ENCODE measurements at places on chromosomes 1 and 21.

- peaks cover 37% of the 10 kb centered on the region for H3K4me1 ChIP-seq
- no peak overlapping the region for H3K27ac ChIP-seq
- H3K36me3 ChIP-seq = no peaks in the 10 kb centered on the region
- no peak overlapping the region for H3K4me3 ChIP-seq
Measured at GRCh38 chr1:97901017-97901658, 19.7 kb downstream of the DPYD start.

DNA sequence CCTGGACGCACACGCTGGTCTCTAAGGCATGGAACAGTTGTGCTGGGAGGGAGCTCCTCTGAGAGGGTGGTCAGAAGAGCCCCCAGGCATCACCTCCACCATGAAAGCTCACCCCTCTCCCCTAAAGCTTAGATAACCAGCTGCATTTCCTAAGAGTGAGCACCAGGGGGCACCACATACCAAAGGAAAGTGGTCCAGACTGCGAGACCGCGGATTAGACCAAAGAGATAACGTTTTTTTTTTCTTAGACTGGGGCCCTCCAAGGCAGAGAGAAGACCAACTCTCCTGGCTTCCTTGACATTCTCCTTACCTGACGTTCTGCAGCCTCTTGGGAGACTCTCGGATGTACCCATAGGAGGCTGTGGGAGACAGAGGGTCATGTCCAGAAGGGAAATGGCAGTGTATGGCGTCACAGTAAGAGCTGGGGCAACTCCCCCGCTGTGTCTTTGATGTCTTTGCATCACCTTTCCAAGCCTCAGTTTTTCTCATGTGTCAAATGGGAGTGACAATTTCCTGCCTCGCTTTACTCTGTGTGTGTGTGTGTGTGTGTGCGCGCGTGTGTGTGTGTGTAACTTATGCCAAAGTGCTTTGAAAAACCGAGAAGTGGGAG is 12.3 kb upstream of the IFNLR1 start:
- no peak overlapping the region for H3K4me3 ChIP-seq
- no peaks in the 10 kb centered on the region for H3K27me3 ChIP-seq
- H3K4me1 ChIP-seq = no peaks in the 10 kb centered on the region
- peak; percentile 60 for DNase-seq
- no peaks in the 10 kb centered on the region for H3K36me3 ChIP-seq

DNA sequence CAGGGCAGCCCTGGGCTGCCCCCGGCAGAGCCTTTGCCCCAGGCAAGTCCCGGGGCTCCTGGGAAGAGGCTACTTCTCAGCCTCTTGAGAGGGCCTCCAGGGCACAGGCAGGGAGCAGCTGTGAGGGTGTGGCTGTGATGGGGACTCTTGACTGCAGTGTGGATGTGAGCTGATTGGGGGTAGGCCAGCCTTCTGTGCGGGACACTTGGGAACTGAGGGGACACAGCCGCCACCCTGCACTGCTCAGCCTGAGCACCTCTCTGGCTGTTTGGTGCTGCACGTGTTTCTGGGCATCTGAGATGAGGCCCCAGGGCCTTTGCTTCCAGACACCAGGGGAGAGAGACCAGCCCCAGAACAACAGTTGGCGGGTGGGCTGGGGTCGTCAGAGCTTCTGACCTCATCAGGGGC is 62.1 kb downstream of the SKI start:
- H3K36me3 ChIP-seq = no peaks in the 10 kb centered on the region
- peaks cover 78% of the 10 kb centered on the region for H3K4me1 ChIP-seq
- DNase-seq = no peak
- H3K4me3 ChIP-seq = no peak overlapping the region

- H3K27ac ChIP-seq = no peak overlapping the region
- no peak overlapping the region for H3K4me3 ChIP-seq
- H3K27me3 ChIP-seq = no peaks in the 10 kb centered on the region
- DNase-seq = no peak
- H3K36me3 ChIP-seq = no peaks in the 10 kb centered on the region
Measured at GRCh38 chr1:81757398-81758020, 43.2 kb upstream of the ADGRL2 start.

DNA sequence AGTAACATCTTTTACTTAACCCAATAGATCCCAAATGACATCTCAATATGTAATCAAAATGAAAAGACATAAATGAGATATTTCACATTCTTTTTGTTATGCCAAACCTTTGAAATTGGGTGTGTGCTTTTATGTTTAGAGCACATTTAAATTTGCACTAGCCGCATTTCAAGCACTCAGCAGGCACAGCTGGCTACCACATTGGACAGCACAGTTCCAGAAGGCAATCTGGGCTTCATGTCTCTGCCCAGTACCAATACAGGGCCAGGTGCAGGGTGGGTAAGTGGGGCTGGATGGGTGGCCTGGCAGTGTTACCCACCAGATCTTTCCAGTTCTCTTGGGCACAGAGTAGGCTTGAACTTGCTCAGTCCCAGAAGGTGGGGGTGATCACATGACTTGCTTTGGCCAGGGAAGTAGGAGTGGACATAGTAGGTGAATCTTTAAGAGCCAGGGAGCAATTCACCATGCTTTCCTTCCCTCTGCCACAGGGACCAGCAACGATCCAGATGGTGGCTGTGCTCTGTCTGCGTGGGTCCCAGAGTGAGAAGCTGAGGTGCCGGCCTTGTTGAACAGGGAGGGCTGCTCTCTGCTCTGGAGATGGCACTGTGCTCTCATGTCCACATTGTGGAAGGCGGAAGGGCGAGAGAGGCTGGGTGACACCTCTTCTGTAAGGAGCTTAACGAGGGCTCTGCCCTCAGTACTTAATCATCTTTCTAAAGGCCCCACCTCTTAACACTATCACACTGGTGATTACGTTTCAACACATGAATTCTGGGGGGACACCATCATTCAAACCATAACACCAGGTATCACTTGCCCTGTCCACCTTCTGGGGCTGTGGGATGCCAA is 261.4 kb downstream of the GRIK3 start:
- peaks cover 86% of the 10 kb centered on the region for H3K27me3 ChIP-seq
- H3K4me1 ChIP-seq = no peaks in the 10 kb centered on the region
- H3K4me3 ChIP-seq = no peak overlapping the region
- DNase-seq = no peak
- H3K36me3 ChIP-seq = no peaks in the 10 kb centered on the region
- H3K27ac ChIP-seq = no peak overlapping the region

DNA sequence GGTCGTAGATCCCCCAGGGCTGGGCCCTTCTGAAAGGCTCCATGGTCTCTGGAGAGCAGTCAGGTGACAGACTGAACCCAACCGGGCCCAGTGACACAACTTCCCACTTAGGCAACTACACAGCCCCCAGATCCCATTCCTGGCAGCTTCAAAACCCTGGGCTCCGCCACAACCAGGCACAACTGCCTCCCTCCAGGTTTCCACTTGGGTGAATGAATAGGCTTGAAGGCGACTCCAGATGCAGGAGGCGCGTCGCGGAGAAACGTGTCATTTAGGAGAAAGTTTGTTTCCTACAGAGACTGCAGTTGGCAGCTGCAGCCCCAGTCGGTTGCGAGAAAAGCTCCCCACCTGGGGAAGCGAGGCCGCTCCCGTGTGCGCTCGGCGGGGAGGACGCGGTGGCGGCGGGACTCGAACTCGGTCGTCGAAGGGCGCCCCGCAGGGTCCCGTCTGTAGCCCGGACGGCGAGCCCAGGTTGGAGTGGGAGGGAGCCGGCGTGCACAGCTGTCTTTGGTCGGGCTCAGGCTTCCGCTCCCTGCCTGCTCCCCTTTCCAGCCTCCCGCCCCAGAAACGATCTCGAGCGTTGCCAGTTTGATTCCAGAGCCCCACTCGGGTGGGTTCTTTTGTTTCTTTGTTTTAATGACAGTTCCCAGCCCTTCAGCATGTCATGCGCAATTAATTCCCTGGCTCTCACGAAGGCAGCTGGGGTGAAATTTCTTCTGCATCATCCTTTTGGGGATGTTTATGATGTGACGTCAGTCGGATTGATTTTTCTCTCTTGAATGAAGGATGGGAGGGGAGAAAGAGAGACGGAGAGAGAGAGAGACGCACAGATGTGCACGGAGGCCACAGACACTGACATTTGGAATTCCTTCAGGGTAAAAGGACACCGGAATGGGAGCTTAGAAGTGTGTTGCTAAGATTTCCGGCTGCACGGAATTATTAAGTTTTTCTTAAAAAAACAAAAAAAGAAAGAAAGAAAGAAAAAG is 862 bp upstream of the SGIP1 start:
- H3K36me3 ChIP-seq = no peaks in the 10 kb centered on the region
- H3K4me3 ChIP-seq = peak overlapping the region; percentile 62
- DNase-seq = peak; percentile 50
- peak overlapping the region; percentile 79 for H3K27ac ChIP-seq
- no peaks in the 10 kb centered on the region for H3K27me3 ChIP-seq
- peaks cover 11% of the 10 kb centered on the region for H3K4me1 ChIP-seq

DNA sequence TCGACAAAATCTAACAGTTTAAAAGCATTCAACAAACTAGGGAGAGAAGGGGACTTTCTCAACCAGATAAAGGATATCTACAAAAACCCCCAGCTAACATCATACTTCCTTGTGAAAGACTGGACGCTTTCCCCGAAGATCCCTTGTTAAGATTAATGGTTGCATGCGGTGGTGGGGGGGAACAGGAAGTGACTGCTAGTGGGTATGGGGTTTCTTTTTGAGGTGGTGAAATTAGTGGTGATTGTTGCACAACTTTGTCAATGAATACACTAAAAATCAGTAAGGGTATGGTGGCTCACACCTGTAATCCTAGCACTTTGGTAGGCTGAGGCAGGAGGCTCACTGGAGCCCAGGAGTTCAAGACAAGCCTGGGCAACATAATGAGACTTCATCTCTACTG is 26.9 kb upstream of the EYA3 start:
- no peaks in the 10 kb centered on the region for H3K36me3 ChIP-seq
- H3K27me3 ChIP-seq = no peaks in the 10 kb centered on the region
- H3K4me3 ChIP-seq = no peak overlapping the region
- no peaks in the 10 kb centered on the region for H3K4me1 ChIP-seq
- no peak for DNase-seq
- peak overlapping the region; percentile 87 for H3K27ac ChIP-seq

GRCh38 chr1:32540605-32541004 is 1.4 kb downstream of the ZBTB8A start:
- peaks cover 18% of the 10 kb centered on the region for H3K4me1 ChIP-seq
- H3K27me3 ChIP-seq = no peaks in the 10 kb centered on the region
- no peak for DNase-seq
- H3K27ac ChIP-seq = no peak overlapping the region

DNA sequence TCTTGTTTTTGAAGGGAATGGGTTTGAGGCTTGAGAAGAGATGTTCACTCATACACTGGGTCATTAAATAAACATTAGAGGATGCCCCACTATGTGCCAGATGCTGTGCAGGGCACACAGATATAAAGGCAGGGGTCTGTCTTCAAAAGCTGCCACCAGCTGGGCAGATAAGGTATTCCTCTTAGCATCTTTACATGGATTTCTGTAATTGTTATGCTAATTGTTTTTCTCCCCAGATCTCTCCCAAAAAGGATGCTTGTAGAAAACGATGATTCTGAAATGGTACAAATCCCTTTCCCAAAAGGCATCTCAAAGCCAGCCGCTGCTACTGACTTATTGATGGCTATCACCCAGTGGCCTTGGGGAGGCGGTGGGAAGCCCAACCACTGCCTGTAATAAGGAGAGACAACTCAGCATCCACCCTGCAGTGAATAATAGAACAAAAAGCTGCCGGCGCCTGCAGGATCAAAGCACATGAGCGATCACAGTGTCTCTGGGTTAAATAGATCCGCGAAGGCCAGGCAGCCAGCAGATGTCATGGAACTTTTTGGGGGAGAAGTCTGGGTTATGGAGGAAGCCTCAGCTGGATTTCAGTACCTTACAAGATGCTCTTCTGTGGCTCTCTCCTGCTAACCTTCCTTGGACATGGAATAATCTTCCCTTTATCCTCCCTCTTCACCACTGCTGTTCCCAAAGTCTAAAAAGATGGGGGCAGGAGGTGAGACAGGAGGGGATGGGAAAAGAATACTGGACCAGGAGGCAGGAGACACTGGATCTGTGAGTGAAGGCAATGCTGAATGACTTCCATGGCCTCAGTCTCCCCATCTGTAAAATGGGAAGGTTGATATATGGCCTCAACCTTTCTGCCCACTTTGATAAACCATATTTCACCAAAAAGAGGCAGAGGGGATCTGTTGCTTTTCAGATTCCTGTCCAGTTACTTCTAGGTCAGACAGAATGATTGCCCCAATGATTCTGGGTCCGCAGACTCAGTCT is 54.8 kb upstream of the CD34 start:
- H3K27ac ChIP-seq = no peak overlapping the region
- DNase-seq = no peak
- no peaks in the 10 kb centered on the region for H3K36me3 ChIP-seq
- no peak overlapping the region for H3K4me3 ChIP-seq
- H3K4me1 ChIP-seq = peaks cover 27% of the 10 kb centered on the region

- peaks cover 15% of the 10 kb centered on the region for H3K4me1 ChIP-seq
- DNase-seq = peak; percentile 76
- no peak overlapping the region for H3K4me3 ChIP-seq
- no peaks in the 10 kb centered on the region for H3K27me3 ChIP-seq
- no peak overlapping the region for H3K27ac ChIP-seq
Measured at GRCh38 chr1:33086384-33086850, 5.5 kb downstream of the AZIN2 start.

GRCh38 chr1:230077011-230077410 is 10.0 kb downstream of the GALNT2 start:
- no peak overlapping the region for H3K27ac ChIP-seq
- H3K4me1 ChIP-seq = peaks cover 82% of the 10 kb centered on the region
- H3K36me3 ChIP-seq = no peaks in the 10 kb centered on the region
- H3K4me3 ChIP-seq = no peak overlapping the region
